ENCODE measurements at places on chromosomes 3 and 15.

DNA sequence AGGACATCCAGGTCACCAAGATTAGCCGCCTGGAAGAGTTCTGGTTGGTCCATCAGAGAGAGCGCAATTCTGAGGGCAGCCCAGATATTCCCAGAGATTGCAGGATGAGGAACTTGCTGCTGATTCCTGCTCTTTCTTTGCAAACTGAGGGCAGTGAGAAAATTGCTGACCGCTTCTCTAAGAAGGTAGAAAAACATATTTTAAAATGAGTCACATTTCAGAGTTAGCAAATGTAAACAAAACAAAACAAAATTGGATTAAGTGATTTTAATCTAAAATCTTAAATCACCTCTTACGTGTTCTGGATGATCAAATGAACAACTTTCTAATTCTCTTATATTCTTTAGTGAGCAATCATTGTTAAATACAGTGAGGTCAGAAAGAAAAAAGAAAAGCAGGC is 149.0 kb downstream of the USP13 start:
- DNase-seq, result no peak

GRCh38 chr3:8979262-8979661 is 16.0 kb upstream of the RAD18 start:
- no peak for DNase-seq

- no peak for DNase-seq
Measured at GRCh38 chr3:120429921-120430361, 20.9 kb downstream of the FSTL1 start.

DNA sequence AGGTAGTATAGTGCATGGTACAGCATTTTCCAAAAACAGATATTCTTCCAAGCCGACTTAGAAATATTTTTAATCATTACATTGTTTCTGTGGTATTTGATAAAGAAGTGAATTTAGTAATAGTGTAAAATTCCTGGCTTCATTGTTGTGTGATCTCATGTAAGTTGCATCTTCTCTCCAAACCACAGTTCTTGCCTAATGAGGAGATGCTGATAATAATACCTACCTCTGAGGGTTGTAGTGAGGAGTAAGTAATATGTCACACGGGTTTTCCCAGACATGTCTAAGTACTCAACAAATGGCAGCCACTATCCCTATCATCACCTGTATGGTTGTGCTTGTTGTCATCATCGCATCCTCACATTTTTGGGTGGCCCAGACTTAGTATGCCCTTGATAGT is 167.3 kb downstream of the SLCO3A1 start:
- DNase-seq, result no peak

DNA sequence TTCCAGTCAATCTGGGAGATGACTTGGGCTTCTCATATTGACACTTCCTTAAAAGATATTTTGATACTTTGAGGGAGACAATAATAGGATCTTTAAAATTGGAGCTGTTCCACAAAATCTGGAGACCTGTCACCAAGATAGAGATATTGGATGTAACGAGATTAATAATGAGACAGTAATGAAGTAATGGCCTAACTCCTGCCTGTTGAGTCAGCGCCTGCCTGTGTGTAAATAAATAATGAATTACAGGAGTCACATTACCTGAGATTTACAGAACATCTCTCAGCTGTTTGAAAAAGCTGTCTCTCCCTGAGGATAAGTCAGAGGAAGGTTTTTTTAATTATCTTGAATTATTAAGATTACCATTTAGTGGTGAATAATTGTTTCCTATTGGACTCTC is 43.8 kb upstream of the MITF start:
- DNase-seq, result no peak
